ENCODE measurements at places on chromosomes 16 and 17.

- peak; percentile 27 for DNase-seq
Measured at GRCh38 chr16:73183611-73184092, 135.7 kb upstream of the ZFHX3 start.

GRCh38 chr16:11180489-11180888 is 75.5 kb downstream of the SOCS1 start:
- no peak for DNase-seq

- DNase-seq: no peak
Measured at GRCh38 chr16:20695024-20695423, 2.5 kb downstream of the ACSM1 start.

DNA sequence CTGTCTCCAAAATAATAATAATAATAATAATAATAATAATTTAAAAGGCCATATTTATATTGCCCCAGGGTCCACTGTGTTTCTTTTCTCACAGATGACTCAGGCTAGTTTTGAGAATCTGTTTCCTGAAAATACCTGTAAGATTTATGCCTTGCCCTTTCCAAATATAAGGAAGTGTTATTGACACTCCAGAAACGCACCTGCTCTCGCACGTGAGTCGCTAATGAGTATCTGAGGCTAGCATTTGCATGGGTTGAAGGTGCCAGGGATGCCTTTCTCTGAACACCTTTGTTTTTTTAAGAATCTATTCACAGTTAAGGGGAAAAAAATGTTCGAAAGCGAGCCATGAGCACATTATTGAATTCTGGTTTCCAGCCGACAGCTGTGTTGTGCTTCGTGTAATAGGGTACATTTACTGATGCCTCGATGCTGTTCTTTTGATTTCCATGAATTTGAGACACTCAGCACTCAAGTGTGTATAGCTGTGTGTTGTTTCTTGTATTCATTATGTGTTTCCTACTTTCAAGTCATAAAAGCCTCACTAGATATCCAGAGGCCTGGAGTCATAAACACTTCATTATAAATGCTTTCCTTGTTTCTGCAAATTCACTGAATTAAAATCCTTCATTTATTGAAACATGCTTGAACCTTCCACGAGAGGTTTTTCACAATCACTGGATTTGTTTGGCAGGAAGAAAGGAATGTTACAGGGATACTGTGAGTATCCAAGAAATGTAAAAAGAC is 45.0 kb upstream of the NOL11 start:
- DNase-seq: no peak

DNA sequence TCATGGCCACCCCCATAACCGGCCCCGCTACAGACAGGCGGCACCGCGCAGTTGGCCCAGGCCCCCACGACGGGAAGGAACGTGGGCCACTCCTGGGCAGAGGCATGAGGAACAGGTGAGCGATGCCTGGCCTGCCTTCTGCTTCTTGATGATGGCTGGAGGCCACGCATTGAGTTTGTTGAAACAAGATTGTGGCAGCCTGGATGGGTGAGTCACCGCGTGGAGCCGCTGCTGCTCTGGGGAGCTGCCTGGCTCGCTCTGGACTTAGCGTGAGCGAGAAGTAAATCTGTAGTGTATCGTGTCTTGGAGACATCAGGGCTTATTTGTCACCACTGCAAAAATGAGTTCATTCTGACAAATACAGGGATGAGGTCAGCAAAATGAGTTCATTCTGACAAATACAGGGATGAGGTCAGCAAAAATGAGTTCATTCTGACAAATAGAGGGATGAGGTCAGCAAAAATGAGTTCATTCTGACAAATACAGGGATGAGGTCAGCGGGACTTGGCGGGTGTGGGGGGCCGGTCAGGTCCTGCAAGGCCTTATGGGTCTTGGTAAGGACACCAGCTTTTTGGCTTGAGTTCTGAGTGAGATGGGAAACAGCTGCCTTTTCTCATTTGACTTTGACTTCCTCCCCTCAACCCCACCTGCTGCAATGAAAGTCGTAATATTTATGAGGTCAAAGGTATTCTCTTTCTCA is 93.0 kb downstream of the SEC14L1 start:
- no peak for DNase-seq

GRCh38 chr17:3982541-3983017 is 18.3 kb upstream of the ATP2A3 start:
- DNase-seq: no peak
